ENCODE measurements at places on chromosomes 11 and 22.

- DNase-seq, result no peak
These were observed 17.8 kb downstream of the TREH start for GRCh38 chr11:118661425-118662301.

- no peak for DNase-seq
These were observed 112.0 kb upstream of the TTC12 start for GRCh38 chr11:113202431-113202830.

DNA sequence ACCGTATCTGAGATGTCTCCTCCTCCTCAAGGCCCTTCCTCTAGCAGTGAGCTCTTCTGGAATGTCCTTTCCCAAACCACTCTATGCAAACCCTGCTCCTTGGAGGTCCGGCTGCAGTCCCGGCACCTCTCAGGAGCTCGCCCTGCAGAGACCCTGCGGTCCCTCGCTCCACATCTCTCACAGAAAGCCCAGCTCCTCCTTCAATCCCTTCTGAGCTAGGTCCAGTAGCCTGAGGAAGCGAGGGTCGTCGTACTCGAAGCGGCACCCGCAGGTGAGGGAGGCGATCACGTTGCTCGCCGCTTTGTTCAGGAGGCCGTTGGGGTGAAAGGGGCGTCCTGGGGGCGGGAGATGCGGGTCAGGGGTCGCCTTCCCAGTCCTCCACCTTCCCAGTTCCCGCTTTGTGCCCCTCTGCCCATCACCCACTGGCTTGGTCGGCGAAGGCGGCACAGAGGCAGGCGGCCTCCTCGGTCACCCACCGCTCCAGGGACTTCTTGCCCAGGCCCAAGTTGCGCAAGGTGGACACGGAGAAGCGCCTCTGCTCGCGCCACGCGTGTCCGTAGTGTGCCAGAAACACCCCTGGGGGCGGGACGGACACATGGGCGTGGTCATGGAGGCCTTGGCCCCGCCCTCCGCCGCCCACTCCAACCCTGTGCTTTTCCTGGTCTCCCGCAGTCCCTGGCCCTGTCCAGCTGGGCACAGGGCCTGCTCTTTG, 21.5 kb upstream of the CYP2D6 start:
- no peak for DNase-seq

DNA sequence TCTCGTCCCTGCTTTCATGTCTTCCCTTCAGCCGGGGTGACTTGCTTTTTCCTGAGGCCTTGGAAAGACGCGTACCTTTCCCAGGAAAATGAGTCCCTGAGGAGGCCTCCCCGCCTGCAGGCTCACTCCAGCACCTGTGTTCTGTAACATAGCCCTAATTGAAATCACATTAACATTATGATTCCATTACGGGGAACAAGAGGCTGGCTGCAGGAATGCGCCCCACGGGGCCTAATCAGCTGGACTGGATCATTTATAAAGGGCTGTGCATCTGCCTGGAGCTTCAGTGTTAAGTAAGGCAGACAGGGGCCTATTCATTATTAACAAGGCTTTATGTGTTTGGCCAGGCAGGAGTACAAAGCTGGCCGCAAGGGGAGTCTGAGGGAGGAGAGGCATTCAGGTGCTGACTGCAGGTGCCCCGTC, 41.9 kb upstream of the TSPAN18 start:
- DNase-seq, result no peak

GRCh38 chr11:44140372-44140771, 44.9 kb downstream of the EXT2 start:
- DNase-seq, result no peak

DNA sequence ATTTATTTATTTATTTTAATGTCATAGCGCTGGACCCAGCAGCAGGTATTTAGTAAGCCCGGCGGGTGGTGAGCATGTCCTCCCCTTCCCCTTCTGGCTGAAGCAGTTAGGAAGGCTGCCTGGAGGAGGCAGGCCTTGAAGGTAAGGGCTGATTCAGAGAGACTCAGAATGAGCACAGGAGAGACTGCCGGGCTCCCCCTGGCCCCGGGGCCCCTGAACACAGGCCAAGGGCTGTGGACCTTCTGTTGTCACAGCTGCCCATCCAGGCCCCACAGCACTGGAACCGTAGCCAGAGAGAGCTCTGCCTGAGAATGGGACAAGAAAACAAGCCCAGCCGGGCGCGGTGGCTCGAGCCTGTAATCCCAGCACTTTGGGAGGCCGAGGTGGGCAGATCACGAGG, 52.8 kb downstream of the KCNJ4 start:
- no peak for DNase-seq

DNA sequence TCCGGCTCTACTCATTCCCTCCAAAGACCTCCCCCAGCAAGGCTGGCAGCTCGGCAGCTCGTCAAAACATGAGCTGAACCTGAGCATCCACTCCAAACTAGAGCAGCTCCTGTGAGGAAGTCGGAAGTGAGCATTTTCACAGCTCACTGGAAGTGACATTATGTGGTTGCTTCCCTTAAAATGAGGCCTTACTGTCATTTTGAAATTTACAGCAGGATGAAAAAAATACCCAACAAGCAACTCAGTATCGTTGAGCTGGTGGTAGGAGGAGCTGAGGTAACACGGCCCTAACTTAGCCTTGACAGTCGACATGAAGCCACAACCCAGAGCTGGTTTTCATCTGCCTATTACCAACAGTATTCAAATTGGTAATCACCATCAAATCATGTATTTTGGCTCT, 38.0 kb upstream of the ARFGAP3 start:
- no peak for DNase-seq

DNA sequence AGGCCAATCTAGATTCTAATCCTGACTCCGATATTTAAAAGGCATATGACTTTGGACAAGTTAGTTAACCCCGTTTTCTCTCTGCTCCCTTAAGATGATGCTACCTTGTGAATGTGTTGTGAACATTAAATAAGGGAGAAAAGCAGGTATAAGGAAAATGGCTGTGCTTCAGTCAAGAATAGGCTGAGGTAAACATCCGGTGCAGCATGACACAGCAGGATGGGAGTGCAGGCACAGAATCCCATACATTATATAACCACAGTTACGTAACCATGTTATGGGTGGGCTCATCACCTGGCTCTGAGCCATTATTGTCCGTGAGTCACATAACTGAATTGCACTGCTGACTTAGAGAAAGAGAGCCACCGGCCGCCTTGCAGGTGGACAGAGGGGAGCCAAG, 382.2 kb upstream of the ANO5 start:
- no peak for DNase-seq

DNA sequence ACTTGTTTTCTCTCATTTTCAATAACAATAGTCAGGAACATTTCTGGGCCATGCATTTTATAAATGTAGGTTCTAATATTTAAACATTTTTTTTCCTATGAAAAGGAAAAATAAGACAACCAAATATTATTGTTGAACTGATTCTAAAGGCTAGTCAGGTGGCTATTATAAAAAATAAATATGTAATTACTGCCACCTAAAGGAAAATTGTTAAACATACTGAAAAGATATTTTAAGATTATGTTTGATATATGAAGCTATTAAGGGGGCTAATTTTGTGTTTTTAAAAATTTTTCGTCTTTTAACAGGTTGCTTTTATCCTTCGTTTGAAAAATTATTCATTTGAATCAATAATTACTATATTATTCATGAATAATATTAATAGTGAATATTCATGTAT, 62.2 kb upstream of the FDX1 start:
- peak; percentile 13 for DNase-seq

- no peak for DNase-seq
These were observed 13.0 kb upstream of the KIRREL3 start for GRCh38 chr11:127013550-127013949.

DNA sequence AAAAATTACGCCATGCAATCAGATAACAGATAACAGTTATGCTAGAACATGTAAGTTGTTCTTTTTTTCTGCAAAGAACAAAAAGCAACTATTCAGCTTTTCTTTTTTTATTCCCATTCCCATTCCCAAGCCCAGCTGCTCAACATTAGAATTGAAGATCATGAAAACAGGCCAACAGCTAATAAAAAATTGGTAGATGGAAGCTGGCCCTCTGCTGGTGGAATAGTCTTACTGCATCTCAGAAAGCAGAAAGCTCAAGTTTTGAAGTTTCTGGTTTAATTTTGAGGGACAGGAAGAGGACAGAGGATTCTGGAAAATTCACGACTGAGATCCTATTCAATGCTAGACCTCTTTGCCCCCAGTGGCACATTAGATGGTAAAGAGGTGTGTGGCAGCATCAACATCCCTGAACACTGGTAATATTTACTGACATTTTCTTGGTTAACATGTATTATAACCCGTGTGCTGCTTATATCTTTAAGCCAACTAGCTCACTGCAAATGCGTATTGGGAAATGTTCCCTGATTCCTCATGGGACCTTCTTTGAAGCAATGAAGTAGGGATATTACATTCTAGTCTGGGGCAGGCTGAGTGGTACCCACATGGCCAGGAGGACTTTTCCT, 591.2 kb downstream of the OPCML start:
- peak; percentile 38 for DNase-seq
